ENCODE measurements at places on chromosomes 13 and 19.

GRCh38 chr19:43643326-43643725, 3.7 kb upstream of the CADM4 start:
- DNase-seq: no peak

- DNase-seq: no peak
Observed at GRCh38 chr13:32887617-32888016, 128.6 kb upstream of the KL start.

GRCh38 chr13:114179087-114179658, at the start of gene CFAP97D2:
TSS of gene CFAP97D2 (plus strand) at chr13:114179257. CDS start at chr13:114179331, 74 bp downstream.
- DNase-seq: no peak

- no peak for DNase-seq
Observed at GRCh38 chr19:400976-401865, 7.7 kb downstream of the C2CD4C start.

- DNase-seq: no peak
Observed at GRCh38 chr19:2604747-2605329, 97.7 kb downstream of the GNG7 start.

DNA sequence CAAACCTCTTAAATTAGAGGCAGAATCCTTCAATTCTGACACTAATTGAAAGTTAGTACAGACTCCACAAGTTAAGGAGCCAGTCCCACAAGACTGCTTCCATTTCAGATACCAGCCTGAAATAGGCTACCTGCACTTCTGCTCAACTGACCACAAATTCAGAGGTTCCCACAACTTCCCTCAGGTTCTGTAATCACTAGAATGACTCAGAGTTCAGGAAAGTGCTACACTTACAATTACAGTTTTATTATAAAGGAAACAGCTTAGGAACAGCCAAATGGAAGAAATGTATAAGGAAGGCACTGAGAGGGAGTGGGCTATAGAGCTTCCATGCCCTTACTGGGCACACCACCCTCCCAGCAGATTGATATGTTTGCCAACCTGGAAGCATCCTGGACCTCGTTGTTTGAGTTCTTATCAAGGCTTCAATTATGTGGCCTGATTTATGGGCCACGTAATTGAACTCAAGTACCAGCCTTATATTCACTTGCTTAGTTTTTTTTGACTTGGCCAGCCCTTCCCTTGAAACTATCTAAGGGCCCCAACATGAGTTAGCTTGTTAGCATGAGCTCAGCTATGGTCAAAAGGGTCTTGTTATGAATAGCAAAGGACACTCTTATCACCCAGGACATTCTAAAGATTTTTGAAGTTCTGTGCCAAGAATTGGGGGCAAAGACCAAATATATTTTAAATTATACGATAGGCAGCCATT, 25.9 kb downstream of the NBEA start:
- no peak for DNase-seq

DNA sequence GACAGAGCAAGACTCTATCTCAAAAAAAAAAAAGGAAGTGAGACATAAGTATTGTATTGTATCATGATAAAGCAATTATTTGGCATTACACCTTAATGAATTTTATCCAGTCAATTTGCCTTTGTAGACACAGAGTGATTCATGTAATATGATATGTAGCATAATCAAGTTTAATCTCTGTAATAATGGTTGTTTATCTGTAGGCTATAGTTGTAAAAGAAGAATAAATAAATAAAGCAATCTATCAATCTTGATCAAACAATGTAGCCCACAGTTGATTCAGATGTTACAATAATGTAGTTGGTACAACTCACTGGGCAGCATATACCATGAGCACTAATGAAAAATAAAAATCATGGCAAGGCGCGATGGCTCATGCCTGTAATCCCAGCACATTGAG, 28.5 kb upstream of the CEACAM20 start:
- no peak for DNase-seq

DNA sequence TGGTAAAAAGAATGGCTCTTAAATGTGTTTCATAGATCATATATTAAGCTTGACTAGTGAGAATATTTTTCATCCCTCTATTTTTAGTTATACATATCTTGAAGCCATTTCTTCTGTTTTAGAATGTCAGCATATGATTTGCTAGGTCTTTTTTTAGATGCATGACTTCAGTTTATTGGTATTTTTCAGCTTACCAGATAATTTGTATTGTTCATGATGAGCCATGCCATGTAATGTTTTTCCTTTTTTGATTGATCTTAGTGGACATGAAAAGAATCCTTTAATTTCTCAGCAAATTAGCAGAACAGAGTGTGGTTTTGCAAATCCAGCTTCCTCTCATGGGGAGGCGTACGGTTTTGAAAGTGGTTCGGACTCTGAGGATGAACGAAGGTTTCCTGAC, 168.5 kb downstream of the LMO7 start:
- no peak for DNase-seq

DNA sequence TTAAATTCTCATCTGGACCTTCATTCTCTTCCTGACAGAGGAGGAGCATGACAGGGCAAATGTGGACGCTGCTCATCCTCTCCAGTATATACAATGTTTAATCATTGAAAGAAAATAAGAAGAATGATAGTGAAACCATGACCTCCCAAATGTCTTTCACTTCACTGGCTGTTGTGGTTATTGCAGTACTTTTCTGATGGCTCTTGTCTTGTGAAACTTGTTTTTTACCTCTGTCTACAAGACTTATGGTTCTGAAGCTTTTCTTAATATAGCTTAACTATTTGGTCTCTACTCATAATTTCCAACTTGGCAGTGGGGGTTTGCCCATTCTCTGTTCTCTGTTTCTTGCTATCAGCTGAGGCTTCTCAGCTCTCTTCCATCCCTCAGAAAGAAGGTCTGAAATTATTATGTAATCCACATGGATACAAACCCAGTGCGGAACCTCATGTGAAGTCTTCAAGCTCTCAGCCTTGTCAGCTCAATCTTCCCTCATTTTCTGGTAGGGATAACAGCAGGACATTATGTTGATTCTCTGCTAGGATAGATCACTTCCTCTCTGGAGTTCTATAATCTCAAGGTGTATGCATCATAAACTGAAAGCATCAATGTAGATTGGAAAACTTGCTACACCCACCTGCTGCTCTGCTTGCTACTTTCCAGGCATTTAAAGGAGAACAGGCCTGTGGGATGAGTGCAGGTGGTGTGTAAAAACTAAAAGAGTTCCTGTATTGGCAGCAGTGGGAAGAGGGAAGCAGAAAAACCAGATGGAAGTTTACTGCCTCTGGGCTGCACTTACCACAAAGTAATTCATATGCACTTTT, 250.3 kb upstream of the HTR2A start:
- no peak for DNase-seq

- no peak for DNase-seq
Observed at GRCh38 chr13:111337206-111337605, 16.8 kb downstream of the TEX29 start.

DNA sequence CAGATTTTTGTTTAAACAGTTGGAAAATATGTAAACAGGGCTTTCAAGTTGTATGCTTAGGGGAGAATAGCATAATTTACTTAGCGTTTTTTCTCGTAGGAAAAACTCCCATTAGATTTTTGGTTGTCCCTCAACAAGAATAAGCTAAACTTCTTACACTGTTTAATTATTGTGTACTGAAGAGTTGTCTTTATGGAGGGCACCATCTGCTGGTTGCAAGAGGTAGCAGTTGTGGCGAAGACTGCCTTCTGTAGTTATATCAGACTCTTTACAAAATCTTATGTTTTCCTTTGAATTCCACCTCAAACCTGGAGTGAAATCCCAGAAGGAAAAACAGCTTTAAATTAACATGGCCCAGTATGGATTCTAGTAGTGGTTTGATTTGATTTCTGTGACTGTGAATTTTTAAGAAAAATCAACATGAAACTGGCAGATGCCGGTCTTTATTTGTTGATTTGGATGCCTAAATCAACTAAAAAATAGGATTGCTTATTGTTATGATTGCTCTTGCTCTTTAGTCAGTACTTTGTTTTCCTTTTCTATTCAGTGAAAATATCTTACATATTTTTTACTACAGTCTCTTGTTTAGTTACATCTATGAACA, 53.4 kb downstream of the PDS5B start:
- peak; percentile 58 for DNase-seq

- DNase-seq: no peak
Observed at GRCh38 chr19:40465025-40465556, 454 bp downstream of the BLVRB start.

- no peak for DNase-seq
Observed at GRCh38 chr13:23323946-23324709, 109.4 kb downstream of the SACS start.

DNA sequence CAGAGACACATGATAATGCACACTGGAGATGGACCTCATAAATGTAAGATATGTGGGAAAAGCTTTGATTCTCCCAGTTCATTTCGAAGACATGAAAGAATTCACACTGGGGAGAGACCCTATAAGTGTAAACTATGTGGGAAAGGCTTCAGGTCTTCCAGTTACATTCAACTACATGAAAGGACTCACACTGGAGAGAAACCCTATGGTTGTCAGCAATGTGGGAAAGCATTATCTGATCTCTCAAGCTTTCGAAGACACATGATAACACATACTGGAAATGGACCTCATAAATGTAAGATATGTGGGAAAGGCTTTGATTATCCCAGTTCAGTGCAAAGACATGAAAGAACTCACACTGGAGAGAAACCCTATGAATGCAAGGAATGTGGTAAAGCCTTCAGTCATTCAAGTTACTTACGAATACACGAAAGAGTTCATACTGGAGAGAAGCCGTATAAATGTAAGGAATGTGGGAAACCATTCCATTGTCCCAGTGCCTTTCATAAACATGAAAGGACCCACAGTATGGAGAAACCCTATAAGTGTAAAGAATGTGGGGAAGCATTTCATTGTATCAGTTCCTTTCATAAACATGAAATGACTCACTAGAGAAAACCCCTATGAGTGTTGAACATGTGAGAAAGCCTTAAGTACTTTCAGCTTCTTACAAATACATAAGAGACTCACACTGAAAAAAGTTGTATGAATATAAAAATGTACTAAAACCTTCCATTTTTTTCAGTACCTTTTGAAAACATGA, 14.7 kb downstream of the ZNF441 start:
- no peak for DNase-seq

- no peak for DNase-seq
Observed at GRCh38 chr13:33191425-33192210, 93.9 kb downstream of the STARD13 start.

DNA sequence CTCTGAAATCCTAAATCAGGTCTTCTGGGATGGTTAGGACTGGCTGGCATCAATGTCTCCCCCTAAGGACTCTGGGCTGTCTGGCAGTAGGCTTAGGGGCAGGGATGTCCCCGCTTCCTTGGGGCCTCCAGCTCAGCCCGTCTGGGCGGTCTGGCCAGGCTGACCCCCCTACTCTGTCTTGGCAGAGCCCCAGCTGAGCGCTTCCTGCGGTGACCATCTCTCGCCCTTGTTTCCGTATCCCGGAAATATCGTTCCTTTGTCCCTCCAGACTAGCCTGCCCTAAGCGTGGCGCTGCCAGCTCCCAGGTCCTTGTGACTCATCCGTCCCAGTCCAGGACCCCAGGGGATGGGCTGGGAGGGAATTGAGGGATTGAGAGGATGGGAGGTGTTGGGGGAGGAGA, 11.3 kb downstream of the GTPBP3 start:
- DNase-seq: no peak

Measured in cerebellum (tissue), 4 donors.